ENCODE measurements at places on chromosomes 1 and 21.
A peak's percentile ranks its signal among the peaks of the same experiment; 100 is the strongest.

GRCh38 chr1:223543560-223543959 is 121.9 kb downstream of the CAPN8 start:
- no peak for DNase-seq

DNA sequence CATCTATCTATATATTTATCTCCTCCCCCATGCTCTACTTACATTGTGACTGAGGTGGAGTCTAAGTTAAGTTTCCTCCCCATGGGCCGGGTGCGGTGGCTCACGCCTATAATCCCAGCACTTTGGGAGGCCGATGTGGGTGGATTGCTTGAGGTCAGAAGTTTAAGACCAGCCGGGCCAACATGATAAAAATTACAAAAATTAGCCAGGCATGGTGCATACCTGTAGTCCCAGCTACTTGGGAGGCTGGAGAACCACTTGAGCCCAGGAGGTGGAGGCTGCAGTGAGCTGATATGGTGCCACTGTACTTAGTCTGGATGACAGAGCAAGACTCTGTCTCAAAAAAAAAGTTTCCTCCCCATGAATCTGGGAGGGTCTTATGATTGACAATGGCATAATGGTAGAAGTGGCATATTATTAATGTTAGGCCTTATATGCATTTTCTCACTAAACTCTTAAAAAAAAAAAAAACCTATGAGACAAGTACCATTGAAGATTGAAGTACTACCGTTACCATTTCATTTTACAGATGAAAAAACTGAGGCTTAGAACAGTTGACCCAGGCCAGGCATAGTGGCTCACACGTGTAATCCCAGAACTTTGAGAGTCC is 11.2 kb downstream of the F11R start:
- DNase-seq, result no peak

DNA sequence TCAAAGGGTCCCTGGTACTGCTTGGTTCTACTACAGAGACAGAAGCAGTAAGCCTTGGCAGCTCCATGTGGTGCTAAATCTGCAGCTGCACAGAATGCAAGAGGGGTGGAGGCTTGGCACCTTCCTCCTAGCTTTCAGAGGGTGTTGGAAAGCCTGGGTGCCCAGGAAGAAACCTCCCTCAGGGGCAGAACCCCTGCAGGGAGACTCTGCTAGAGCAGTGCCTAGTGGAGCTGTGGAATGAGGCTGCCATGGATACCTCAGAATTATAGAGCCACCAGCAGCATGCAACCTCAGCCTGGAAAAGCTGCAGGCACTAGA is 76.2 kb upstream of the TLR5 start:
- no peak for DNase-seq

- no peak for DNase-seq
Observed at GRCh38 chr1:21594501-21594900, 74.7 kb downstream of the RAP1GAP start.

- no peak for DNase-seq
Observed at GRCh38 chr1:54846301-54846700, 40.7 kb downstream of the DHCR24 start.

DNA sequence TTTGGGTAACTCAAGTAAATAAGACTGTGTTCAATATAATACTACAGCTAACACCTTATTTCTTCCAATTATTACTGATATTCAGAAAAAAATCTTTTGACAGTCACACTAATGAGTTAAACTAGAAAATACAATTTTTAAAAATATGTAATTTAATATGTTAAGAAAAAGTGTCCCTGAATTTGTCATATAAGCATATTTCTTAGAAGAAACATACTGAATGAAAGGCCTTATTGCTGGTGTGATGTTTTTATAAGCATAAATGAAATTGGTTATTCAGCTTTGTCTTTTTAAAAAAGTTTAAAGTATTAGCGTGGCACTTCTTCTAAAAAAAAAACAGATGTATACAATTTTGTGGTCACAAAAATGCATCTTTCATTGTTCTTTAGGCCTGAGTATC is 267.3 kb downstream of the NEGR1 start:
- DNase-seq, result no peak

DNA sequence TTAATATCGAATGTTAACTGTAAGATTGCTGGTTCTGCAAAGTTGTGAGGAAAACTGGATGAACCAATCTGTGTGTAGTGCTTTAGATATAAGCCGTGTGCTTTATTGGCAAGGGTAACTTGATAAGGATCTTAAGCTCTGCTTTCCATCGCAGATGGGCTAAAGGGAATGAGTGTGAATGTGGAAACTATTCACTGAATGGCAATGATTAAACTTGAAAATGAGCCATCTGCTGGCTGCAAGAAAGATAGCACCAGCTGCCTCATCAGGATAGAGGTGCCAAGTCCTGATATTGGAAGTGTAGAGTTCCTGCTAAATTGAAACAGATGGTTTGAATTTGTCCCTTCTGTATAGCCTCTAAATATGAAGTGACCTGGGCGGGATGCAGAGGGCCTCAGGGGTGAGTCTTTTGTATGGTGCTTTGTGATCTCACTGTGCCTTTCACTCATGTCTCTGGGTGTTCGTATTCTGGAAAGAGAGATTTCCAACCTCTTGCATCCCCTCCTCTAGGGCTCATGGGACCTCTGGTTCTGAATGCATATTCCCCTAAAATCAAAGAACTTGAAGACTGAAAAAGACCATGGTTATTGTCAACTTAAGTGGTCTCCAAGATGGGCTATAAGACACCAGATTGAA is 9.2 kb downstream of the FCRL3 start:
- peak; percentile 3 for DNase-seq

- DNase-seq, result no peak
Observed at GRCh38 chr1:3222042-3222692, 153.2 kb downstream of the PRDM16 start.

- DNase-seq, result no peak
Observed at GRCh38 chr1:241166625-241167024, 190.4 kb downstream of the RGS7 start.

GRCh38 chr1:222791006-222791710 is 23.7 kb upstream of the DISP1 start:
- DNase-seq, result peak; percentile 54
